ENCODE measurements at places on chromosomes 16 and 17. TPM values are rescaled to one million over a fixed set of nuclear protein-coding genes. Genes with fewer than 3 reads are reported as not detected.

DNA sequence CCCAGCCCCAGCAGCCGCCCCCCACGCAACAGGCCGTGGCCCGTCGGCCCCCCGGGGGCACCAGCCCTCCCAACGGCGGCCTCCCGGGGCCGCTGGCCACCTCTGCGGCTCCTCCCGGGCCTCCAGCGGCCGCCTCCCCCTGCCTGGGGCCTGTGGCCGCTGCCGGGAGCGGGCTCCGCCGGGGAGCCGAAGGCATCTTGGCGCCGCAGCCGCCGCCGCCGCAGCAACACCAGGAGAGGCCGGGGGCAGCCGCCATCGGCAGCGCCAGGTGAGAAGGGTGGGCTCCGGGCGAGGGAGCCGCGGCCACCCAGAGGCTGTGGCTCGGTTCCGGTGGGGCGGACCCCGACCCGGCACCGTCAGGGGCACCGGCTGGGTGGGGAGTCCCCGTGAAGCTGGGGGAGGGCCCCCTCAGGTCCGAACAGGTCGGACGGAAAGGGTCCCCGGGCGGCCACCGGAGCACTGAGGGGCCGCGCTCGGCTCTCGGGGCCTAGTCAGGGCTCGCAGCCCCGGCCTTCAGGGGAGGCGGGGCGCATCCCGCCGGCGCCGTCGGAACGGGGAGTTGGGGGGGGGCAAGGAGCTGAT is 583 bp downstream of the ATXN2L start:
- DNase-seq = no peak

KIF18B gene
- total RNA-seq = 51.8 TPM

DNA sequence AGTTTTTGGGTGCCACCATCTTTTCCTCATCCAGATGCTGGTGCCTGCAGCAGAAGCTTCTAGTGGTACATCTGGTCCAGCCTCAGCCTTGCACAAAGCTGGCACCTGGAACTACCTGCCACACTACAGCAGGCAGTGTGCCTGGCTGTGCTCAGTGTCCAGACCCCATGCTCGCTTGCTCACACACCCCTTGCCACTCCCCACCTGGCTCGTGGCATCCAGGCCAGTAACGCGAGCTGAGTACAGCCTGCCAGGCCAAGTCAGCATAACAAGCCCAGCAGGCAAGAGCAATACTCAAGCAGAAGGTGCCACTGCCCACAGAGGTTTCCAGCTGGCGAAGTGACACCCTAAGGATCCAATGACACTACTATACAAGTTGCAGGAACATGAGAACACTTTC is 29.7 kb upstream of the KIF2B start:
- no peak for DNase-seq

DNA sequence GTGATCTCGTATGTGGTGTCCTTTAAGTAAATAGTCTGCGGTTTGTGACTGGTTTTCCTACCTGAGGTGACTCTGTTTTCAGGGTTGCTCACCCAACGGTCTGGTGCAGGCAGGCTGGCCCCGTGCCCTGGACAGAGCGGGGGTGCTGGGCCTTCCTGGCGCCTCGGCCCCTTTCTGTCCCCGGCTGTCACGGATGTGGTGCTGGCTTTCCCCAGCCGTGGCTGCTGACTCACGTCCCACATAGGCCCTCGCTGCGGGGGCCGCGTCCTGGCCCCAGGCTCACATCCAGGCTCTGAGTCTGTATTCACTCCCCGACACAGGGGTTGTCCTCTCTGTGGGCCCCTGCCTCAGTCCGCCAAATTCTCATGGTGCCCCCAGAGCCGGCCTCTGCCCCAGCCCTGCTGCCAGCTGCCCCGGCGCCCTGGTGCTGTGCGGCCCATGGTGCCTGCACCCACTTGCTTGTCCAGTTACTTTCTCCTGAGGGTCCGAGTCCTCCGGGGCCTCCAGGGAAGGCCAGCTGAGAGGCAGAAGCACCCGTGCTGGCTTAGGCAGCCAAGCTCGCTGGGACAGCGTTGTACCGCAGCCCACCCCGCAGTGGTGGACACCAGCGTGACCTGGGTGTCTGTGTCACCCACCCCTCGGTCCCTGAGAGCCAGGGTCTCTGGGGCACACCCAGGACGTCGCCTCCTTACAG is 5.9 kb downstream of the CHMP6 start:
- DNase-seq = peak; percentile 18

DNA sequence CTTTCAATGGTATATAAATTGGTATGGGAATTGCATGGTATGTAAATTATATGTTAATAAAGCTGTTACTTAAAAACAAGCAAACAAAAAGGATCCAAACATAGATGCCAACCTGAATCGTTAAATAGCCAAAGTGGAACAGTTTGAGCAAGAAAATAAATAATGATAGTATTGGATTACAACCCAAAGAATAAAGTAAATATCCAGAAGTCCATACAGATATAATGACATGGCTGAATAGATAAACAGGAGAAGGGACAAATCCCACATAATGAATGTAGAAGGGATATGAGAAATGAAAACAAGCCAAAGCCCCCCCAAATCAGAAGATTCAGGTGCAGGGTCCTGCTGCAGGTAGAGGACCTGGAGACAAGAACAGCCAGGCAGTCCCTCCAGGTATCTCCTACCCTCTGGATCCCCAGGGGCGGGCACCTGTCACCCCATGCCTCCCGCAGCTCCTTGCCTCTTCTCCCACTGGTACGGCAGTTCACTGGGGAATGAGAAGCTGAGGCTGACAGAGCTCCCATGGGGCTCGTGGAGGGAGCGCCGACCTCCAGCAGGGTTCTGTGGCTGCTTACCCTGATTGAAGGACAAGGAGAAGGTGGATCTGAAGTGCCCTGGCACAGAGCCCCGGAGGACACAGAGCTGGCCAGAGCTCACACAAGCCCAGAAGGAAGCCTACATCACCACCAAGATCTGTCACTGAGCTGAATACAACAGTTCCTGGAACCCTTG is 9.9 kb upstream of the LCAT start:
- no peak for DNase-seq

- no peak for DNase-seq
Measured at GRCh38 chr17:2083613-2084035, 28.7 kb downstream of the HIC1 start.

C17orf50 gene
- not detected for total RNA-seq

- DNase-seq = no peak
Measured at GRCh38 chr17:42797067-42798007, 1.2 kb downstream of the COA3 start.

TBC1D26 gene
- 0.83 TPM for total RNA-seq

DNA sequence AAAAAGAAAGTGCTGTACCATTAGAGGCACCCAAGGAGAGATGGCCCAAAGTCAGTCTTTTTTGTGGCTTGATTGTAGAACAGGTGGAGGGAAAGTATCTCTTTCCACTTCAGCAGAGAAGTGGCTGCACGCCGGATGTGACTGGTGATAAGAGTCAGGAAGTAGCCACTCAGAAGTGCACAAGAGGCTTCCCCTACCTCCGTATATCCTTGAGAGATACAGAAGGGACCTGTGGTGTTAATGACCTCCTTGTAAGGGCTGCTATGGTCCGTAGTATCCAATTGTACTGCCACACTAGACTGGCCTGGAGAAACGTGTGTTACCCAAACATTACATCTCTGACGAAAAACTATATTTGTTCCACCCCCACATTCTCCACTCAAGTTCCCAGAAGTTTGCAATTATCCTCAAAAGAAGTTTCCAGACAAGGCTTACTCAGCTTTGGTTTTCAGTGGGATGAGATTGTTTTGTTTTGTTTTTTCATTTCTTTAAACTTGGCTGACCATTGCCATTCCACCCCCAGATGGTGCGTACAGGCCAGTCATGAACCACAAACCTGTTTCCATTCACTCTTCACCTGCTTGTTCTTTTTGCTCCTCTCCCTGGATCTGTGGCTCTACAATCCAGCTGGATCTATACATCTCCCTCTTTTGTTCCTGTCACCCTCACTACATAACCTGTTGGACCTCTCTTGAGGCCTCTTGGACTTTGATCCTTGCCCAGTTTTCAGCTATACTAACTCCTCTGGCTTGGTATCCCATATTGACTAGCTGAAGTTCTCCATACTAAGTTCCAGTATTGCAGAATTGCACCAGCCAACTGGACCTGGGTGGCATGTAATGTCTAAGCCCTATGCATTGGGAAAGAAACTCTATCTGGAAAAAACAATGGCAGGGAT is 20.7 kb upstream of the MED13 start:
- no peak for DNase-seq

DNA sequence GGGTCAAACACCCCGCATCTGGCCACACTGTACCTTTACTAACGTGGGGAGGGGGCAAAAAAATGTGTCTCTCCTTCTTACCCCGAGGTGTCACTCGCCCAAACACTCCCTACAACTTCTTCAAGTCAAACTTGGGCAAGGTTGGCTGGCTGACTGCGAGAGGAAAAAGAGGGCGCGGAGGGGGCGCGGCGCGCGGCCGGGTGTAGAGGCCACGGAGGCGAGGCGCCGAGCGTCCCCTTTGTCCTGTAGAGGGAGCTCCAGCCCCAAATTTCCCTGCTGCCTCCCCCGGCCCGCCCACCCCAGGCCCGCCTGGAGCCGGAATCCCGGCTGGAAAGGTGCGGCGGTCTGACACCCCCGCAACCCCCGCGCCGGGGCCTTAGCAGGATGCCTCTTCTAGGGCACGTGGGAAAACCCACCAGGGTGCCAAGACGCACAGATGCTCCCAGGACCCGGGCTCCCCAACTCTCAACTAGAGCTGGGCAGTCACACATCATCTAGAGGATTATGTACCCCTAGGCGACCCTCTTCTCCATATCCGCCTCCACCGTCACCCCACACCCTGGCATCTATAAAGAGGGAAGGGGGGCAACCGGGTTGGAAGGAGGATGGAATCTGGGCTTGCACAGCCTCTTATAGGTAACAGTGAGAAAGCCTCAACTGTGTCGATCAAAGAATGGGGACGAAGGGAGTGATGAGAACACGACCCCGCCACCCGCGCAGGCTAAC is 4.2 kb downstream of the IRX3 start:
- peak; percentile 63 for DNase-seq

FMNL1 gene
- total RNA-seq = 6.3 TPM

GRCh38 chr17:36600936-36601302 is 464 bp upstream of the MRM1 start:
- DNase-seq = no peak

PPP1R27 gene
- total RNA-seq = 0.15 TPM

DNA sequence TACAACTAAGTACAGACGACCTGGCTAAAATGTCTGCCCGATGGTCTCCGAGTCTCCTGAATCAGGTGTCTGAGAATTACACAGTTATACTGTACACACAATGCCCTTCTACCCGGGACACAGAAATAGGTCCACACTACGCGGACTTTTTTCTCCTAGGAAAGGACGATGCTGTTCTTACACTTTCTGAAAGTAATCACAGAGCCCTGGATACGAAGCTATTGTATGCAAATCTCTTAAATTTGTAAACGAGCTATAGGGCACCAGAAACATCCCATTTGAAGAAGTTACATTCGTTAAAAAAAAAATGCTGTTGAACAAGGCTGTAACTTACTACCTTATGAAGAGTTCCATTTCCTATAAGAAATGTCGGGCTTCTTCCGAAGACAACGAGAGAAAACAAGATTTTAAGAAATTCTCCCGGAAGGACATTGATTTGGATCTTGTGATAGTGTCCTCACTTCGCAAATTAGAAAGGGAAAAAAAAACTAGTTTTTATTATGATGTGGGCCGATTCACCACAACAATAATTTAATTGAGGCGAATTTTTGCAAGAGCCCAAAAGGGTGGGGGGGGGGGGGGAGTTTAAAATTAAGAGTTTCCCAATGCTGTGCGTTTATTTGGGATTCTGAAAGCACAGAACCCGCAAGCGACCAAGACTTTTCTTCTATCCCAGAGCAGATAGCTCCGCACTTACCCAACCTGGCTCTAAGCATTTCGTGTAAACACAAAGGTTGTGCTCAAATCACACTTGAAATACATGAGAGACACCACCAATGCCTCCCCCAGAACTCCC is 1.5 kb upstream of the SOX9 start:
- DNase-seq = no peak

- DNase-seq = no peak
Measured at GRCh38 chr16:27801289-27801945, 251.5 kb downstream of the KATNIP start.

SLC5A10 gene
- total RNA-seq = not detected

DNA sequence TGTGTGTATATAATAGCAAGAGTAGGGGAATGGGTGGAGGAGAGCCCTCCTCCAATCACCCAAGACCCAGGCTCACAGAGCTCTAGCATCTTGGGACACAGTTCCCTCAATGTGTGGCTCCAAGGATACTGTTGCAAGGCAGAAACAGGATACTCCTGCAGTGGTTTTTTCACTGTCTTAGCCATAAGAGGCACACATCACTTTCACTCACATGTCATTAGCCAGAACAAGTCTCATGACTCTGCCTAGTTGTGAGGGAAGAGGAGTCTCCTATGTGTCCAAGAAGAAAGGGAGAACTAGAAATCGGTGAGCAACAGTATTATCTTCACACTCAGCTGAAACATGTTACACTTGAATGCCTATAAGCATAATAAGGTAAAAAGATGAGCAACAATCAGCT is 11.1 kb upstream of the NUDT7 start:
- DNase-seq = no peak

DNA sequence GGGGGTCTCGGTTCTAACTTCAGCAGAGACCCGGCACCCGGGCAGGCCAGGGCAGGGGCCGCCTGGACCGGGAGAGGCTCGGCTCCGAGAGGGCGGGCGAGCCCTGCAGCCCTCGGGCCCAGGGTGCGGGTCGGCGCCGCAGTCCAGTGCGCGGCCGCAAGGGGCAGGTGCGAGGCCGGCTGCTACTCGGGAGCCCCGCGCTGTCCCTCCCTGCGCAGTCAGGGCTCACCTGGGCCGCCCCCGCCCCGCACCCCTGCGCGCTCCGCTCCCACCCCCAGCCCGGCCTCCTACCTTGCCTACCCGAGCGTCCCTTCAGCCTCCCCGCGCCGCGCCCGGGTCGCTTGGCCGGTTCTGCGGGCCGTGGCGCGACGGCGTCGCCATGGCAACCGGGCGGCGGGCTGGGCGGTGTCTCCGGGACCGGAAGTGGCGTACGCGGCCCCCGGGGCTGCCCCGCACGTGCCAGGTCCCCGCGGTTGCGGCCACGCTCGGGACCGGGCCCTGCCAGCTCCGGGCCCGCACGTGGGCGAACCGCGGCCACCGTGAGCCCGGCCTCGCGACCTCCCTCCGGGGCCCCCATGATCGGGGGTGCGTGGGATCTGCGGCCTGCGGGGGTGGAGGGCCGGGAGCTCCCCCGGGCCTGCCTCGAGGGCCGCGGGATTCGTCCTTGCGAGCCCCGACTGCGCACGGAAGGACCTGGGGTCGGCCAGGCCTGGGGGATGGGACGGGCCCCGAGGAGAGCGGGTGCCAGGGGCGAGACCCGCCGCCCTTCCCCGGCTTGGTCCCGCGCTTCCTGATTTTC is at the start of gene CYB561:
Gene CYB561, minus strand, starts transcription at position 353 of the 799 bp plus-strand sequence. CDS start 8,759 bp downstream, outside the sequence.
- DNase-seq = peak; percentile 91

TMEM100 gene
- not detected for total RNA-seq

SKA2 gene
- 91.9 TPM for total RNA-seq

Data from H9 (cell line).